ENCODE measurements at places on chromosomes 11 and 22.
A peak's percentile ranks its signal among the peaks of the same experiment; 100 is the strongest.

- DNase-seq: no peak
Measured at GRCh38 chr11:62669420-62670161, 1.9 kb upstream of the UQCC3 start.

- no peak for DNase-seq
Measured at GRCh38 chr11:69466039-69466438, 15.4 kb upstream of the LINC01488 start.

- no peak for DNase-seq
Measured at GRCh38 chr11:25899617-25900160, 432.2 kb upstream of the ANO3 start.

GRCh38 chr22:40107244-40107643 lies 70.5 kb upstream of the TNRC6B start:
- DNase-seq: no peak

GRCh38 chr11:24238771-24239645 lies 257.8 kb upstream of the LUZP2 start:
- DNase-seq: no peak

- no peak for DNase-seq
Measured at GRCh38 chr22:46290843-46291785, 5.6 kb upstream of the GTSE1 start.

GRCh38 chr11:119791047-119791446 lies 62.0 kb upstream of the NECTIN1 start:
- DNase-seq: no peak

DNA sequence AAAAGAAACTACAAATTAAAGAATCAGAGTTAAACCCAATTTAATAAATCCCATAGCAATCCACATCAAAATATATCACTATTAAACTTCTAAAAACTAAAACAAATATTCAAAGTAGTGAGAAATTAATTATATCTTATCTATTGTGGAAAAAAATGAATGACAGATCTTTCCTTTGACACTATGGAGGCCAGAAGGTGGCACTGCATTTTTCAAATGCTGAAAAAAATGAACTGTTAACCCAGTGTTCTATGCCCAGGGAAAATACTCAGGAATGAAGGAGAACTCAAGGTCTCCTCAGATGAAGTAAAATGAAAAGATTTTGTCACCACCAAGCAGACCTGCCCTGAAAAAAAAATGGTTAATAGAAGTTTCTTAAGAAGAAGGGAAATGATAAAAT lies 27.7 kb downstream of the TYR start:
- DNase-seq: no peak

DNA sequence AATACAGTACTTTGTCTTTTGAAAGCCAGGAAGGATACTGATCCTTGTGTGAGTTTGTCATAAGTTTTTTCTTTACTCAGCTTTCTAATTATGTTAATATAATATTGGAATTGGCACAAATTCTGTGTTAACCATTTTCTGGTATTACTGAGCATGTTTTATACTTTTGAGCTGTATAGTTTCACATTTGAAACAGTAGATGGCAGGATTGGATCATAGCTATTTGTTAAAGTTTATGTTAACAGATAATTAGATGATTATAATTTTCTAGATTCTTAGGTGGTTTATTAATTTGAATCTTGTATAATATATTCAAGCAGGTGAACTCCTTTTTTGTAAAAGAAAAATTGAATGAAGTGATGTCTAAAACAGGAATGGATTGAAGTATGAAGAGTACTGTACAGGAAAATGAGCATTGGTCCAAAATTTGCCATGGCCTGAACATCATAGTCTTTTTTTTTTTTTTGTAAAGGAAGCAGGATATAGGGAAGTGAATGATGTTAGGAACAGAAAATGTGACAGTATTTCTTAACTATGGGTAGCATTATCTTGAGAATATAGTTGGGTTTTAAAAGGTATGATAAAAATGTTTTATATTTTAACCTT lies 102.0 kb downstream of the CYP2R1 start:
- DNase-seq: no peak

DNA sequence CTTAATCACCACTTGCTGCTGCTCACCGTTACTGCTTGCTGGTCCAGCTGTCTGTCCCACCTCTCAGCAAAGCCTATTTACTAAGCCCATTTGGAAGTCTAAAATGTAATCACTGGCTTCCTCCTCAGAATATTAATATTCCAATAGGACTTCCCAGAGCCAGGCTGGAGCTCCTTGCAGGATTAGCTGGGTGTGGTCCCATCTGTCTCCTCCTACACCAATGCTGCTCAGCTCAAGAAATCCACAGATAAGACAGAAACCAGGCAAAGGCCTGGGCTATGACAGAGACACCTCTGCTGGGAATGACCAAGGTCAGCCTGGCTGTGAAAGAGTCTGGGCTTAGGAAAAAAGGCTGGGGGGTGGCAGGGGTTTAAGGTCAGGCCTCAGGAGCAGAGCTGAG lies 317.8 kb downstream of the BUD13 start:
- no peak for DNase-seq

- no peak for DNase-seq
Measured at GRCh38 chr22:23083315-23084021, 13.1 kb downstream of the GNAZ start.

DNA sequence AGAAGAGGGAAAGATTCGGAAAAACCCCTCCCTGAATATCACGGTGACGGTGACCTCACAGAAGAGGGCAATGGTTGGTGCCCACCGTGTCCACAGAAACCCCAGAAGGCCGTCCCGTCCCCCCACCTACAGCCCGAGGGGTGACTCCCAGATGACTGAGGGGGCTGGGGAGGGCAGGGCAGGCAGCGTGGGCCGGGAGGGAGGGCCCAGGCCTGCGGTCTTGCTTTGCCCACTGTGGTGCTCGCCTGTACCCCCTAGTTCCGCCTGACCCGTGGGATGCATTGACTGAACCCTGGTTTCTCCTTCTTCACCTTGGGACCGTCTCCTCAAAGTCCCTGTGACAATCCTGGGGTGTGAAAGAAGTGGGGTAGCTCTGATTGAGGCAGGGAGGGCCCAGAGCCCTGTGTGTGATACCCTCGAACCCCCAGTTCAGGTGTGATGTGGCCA lies 526.7 kb downstream of the BRD1 start:
- peak; percentile 2 for DNase-seq

GRCh38 chr11:31817621-31818424 lies 6.7 kb upstream of the PAX6 start:
- no peak for DNase-seq

GRCh38 chr22:41469218-41469851 lies 418 bp downstream of the ACO2 start:
- peak; percentile 51 for DNase-seq

DNA sequence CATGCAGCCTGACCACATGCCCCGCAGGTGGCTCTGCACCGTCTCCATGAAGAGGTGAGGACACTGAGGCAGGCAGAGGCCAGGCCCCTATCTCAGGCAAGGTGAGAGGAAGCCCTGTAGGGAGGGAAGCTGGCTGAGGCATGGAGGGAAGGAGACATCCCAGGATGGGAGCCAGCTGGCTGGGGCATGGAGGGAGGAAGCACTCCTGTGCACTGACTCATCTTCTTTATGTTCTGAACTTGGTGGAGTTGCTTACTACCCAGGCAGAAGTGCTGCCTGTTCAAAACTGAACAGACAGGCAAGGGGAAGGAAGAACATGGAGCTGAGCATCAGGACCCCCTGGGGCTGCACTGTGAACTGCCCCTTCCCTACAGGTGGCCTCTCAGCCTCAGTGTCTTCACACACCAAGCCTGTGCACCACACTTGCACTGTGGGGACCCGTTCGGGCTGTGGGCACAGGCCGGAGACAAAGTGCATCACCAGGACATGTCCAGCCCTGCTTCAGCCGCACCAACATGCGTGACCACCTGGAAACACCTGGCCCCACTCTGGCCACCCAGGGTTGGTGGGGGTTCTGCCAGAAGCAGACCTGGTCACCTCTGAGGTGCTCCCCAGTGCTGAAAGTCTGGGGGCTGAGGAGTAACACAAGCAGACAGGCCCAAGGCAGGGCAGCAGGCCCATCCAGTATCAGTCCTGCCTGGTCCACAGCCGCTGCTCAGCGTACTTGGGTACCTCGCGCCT lies 55.5 kb downstream of the DGCR2 start:
- DNase-seq: peak; percentile 11

DNA sequence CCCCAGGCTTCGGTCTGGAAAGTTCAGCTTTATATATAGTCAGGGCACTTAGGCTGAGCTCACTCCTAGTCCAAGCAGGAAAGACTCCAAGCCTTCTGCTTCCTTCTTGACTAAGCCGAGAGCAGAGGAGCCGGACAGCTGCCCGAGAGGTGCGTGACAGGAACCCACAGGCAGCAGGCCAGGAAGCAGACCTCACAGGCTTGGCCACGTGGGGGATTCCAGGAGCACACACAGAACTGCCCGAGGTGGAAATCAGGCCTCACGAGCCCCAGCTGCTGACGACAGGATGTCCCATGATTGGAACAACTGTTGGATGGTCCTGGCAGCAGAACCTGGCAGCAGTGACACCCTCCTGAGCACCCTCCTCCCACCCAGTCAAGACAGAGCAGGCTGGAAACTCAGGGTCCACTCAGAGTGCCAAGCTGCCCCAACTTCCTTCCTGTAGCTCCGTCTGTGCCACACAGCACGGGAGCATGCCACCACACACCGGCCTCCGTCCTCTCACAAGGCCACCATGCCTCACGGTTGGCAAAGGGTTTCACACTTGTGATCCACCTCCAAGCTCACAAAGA lies 5.4 kb downstream of the PLA2G6 start:
- DNase-seq: no peak

DNA sequence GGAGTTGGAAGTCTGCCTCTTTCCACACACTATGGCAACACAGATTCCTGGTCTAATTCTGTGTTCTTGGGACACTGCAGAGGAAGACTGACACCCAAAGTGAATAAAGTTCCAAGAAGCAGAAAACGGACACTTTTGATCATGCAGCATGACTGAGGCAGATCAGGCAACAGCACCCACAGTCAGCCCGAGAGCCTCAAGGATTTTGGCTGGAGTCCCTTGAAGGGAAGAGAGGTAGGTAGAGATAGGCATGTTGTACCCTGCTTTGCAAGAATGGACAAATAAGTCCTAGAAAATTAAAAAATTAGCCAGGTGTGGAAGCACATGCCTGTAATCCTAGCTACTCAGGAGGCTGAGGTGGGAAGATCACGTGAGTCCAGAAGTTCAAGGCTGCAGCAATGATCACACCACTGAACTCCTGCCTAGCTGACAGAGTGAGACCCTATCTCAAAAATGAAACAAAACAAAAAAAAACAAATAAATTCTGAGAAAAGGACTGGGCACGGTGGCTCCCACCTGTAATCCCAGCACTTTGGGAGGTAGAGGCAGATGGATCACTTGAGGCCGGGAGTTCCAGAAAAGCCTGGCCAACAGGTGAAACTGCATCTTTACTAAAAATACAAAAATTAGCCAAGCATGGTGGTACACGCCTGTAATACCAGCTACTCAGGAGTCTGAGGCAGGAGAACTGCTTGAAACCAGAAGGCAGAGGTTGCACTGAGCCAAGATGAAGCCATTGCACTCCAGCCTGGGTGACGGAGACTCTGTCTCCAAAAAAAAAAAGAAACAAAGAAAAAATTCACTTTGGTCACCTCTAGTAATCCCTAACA lies 6.9 kb downstream of the SLC43A1 start:
- DNase-seq: no peak

DNA sequence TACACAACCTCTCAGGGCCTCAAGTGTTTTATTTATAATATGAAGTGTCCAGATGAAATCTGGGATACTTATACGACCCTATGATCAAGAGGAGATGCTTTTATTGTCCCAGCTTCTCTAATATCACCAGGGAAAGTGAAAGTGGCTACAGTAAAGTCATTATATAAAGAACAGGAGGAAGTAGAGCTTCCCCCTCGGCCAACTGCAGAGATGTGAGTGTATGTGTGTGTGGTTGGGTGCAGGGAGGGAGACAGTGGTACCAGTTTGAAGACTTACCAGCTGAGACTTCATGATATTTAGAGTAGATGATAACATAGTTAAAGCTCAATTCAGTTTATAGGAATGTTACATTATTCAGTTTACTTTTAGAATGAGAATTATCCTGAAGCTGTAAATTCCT lies 373.6 kb upstream of the DDI1 start:
- DNase-seq: no peak

DNA sequence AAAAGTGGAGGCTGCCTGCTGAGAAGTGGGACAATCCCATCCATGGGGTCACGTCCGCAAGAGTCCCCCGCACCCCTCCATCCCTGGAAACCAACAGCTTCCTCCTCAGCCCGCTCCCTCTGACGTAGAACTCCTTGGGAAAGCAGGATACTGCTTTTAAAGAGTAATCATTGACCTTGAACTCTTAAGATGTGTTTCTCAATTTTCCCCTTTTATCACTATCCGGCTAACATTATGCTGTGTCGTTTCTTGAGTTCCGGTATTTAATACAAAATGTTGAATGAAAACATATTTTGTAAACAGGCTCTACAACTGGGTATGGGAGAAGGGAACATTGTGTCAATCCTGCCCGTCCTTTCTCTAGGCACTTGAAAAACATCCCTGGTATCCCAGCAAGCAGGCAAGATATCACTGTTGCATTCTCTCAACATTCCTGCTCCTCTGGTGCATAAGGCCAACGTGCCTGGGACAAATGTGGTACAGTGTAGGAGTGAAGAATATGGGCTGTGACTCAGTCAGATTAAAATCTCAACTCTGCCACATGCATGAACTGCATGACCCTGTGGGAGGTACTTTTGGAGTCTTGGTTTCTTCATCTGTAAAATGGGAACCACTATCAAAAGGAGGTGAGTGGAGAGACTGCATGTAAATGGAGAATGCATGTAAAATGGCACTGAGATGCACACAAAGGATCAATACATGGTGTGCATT lies 52.8 kb downstream of the WT1 start:
- no peak for DNase-seq

- no peak for DNase-seq
Measured at GRCh38 chr11:72793076-72793424, 797 bp downstream of the STARD10 start.

GRCh38 chr22:33299245-33299956 lies 241.2 kb upstream of the SYN3 start:
- DNase-seq: no peak

DNA sequence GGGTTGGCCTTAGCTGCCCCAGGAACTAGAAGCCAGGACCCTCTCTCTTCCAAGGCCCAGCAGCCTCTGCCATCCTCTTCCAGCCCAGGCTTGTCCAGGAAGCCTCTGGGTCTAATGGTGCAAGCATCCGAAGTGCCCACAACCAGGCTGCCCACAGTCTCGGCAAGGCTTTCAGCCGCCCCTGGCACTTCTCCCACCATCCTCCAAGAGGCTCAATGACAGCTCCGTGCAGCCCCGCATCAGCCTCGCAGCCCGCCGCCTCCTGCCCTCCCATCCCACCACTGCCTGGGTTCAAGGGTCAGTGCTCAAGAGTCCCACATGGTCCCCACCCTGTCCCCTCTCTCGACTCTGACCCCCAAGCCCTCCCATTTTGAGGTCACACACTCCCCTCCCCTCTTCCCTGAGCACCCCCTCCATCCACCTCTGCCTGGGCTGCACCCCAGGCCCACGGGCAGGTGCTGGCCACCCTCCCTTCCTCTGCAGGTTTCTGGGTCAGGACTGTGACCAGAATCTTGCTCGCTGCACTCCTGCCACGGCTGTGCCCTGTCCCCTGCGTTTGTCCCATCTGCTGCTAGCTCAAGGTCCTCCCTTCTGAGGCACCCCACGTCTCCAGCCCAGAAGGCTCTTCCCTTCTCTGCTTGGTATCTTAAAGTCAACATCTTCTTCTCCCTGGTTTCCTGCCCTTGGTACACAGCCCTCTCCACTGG lies 17.2 kb downstream of the IFITM10 start:
- no peak for DNase-seq

GRCh38 chr11:134032043-134032442 lies 36.8 kb upstream of the JAM3 start:
- DNase-seq: no peak

- DNase-seq: no peak
Measured at GRCh38 chr11:90803831-90804230, 581.0 kb upstream of the CHORDC1 start.

GRCh38 chr11:17673951-17674350 lies 45.4 kb upstream of the MYOD1 start:
- no peak for DNase-seq
